Activated CD8-positive, alpha-beta T cell treated with anti-CD3 and anti-CD28 coated beads, Interleukin-2, amount 10 ng/mL, durations not matched to agents 7 days and 5 days (primary cell): ENCODE measurements at places on chromosomes 4 and X.

GRCh38 chr4:78222575-78223186, 165.6 kb downstream of the FRAS1 start:
- no peaks in the 10 kb centered on the region for H3K4me1 ChIP-seq
- H3K36me3 ChIP-seq = no peaks in the 10 kb centered on the region
- no peak overlapping the region for H3K4me3 ChIP-seq
- H3K27ac ChIP-seq = no peak overlapping the region
- H3K27me3 ChIP-seq = peaks cover 2% of the 10 kb centered on the region

DNA sequence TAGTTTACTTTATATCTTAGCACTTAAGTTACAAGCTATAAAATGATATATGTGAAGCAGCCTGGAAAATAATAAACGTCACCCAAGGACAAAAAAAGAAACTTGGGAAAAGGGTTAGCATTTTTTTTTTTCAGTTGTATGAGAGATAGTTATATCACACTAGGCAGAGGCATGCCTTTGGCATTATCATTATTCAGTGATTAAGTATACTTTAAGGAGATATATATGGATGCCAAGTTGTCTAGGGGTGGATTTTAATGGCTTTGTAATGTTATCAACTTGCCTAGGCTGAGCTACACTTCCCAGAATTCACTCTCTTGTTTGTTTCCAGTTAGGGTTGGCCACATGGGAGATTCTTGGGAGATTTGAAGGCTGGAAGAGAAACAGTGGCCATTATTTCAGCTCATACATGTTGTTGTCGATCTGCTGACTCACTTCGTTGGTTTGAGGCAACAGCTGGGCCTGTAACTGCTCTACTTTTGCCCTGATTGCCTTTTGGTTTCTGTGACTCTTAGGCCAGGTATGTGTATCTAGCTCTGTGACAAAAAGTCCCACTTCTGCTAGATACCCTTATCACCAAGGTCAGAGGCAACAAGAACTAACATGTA, 11.5 kb upstream of the SRPX start:
- no peaks in the 10 kb centered on the region for H3K36me3 ChIP-seq
- DNase-seq = no peak
- H3K27ac ChIP-seq = no peak overlapping the region
- H3K4me1 ChIP-seq = no peaks in the 10 kb centered on the region
- peaks cover 16% of the 10 kb centered on the region for H3K27me3 ChIP-seq

DNA sequence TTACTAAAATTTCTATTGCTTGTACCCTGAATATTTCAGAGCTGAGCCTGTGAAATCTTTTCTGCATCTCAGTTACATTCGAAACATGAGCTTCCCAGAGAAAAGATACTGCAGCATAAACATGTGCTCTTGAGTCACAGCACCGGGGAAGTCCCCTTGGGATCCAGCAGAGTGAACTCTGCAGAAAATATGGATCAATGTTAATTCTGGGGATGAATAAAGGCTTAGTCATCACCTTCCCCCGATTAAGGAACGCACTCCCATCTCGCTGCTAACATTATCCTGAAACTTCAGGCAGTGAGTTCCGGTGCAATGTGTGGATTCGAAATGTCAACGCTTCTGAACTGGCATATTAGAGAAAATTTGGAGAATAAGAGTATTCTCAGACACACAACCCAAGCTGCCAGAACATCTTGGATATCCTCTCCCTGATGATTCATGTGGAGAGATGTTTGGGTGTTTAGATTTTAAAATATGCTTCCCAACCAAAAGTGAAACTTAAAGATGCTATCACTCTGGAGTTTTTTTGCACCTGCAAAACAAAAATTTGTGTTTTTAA, 90.8 kb downstream of the IRF2 start:
- peaks cover 70% of the 10 kb centered on the region for H3K4me1 ChIP-seq
- DNase-seq = no peak
- peaks cover 70% of the 10 kb centered on the region for H3K36me3 ChIP-seq
- peak overlapping the region; percentile 55 for H3K4me3 ChIP-seq
- H3K27me3 ChIP-seq = no peaks in the 10 kb centered on the region

GRCh38 chrX:24487571-24487970, 22.5 kb downstream of the PDK3 start:
- peaks cover 14% of the 10 kb centered on the region for H3K36me3 ChIP-seq
- H3K27ac ChIP-seq = no peak overlapping the region
- H3K4me3 ChIP-seq = no peak overlapping the region
- H3K4me1 ChIP-seq = peaks cover 6% of the 10 kb centered on the region
- H3K27me3 ChIP-seq = no peaks in the 10 kb centered on the region

GRCh38 chr4:87109121-87109520, 111.3 kb downstream of the KLHL8 start:
- no peak overlapping the region for H3K27ac ChIP-seq
- no peak overlapping the region for H3K4me3 ChIP-seq

- no peak overlapping the region for H3K4me3 ChIP-seq
- no peaks in the 10 kb centered on the region for H3K36me3 ChIP-seq
- no peaks in the 10 kb centered on the region for H3K4me1 ChIP-seq
- H3K27me3 ChIP-seq = no peaks in the 10 kb centered on the region
These were observed 104.1 kb downstream of the IL1RAPL2 start for GRCh38 chrX:104670051-104670450.

GRCh38 chrX:117768861-117769604, 347.6 kb downstream of the KLHL13 start:
- no peaks in the 10 kb centered on the region for H3K36me3 ChIP-seq
- no peak overlapping the region for H3K4me3 ChIP-seq

GRCh38 chrX:20265726-20266681, 705 bp downstream of the RPS6KA3 start:
- H3K27me3 ChIP-seq = no peaks in the 10 kb centered on the region
- DNase-seq = peak; percentile 33
- H3K36me3 ChIP-seq = peaks cover 12% of the 10 kb centered on the region
- H3K4me1 ChIP-seq = peaks cover 24% of the 10 kb centered on the region
